Lung (tissue), 17 donors: ENCODE measurements at places on chromosomes 6 and 20. TPM values are rescaled to one million over a fixed set of nuclear protein-coding genes. Genes with fewer than 3 reads are reported as not detected.

DNA sequence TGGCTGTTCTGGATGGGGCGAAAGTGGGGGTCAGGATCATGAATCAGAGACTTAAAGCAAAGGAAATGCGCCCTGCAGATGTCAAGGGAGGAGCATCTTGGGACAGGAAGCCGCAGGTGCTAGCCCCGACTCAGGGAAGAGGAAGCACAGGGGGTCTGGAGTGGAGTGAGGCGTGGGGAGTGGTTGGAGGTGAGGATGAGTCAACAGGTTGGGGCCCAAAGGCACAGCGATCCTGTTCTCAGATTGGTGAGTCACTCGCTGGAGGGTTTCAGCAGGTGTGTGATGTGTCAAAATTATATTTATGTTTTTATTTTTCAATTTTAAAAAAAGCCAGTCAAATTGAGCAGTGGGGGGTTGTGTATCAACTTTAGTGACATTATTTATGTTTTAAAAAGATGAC, 19.0 kb downstream of the PACSIN1 start:
- DNase-seq, result no peak
- no peak overlapping the region for H3K27ac ChIP-seq
- no peak overlapping the region for H3K4me3 ChIP-seq
- H3K4me1 ChIP-seq, result no peaks in the 10 kb centered on the region

CSNK2A1 gene
- 186 TPM for total RNA-seq

DNA sequence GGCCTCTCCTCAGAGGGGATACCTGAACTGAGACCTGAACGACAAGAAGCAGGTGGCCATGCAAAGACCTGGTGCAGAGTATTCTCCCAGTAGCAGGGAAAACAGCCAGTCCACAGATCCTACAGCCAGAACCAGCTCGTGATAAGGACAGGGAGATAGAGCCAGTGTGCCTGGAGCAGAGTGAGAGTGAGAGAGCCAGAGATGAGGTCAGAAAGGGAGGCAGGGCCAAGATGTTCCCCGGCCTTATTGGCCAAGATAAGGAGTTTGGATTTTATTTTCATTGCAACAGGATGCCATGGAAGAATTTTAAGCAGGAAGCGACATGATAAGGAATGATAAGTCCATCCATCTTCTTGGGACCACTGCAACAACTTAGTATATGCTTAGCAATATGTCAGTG, 111.8 kb downstream of the UBE3D start:
- no peaks in the 10 kb centered on the region for H3K27me3 ChIP-seq
- H3K36me3 ChIP-seq, result no peaks in the 10 kb centered on the region
- no peak for DNase-seq
- no peak overlapping the region for H3K27ac ChIP-seq

GRCh38 chr6:73282871-73283270, 19.9 kb upstream of the KHDC1 start:
- H3K4me3 ChIP-seq, result no peak overlapping the region
- H3K4me1 ChIP-seq, result no peaks in the 10 kb centered on the region
- no peaks in the 10 kb centered on the region for H3K27me3 ChIP-seq
- no peak overlapping the region for H3K27ac ChIP-seq

DNA sequence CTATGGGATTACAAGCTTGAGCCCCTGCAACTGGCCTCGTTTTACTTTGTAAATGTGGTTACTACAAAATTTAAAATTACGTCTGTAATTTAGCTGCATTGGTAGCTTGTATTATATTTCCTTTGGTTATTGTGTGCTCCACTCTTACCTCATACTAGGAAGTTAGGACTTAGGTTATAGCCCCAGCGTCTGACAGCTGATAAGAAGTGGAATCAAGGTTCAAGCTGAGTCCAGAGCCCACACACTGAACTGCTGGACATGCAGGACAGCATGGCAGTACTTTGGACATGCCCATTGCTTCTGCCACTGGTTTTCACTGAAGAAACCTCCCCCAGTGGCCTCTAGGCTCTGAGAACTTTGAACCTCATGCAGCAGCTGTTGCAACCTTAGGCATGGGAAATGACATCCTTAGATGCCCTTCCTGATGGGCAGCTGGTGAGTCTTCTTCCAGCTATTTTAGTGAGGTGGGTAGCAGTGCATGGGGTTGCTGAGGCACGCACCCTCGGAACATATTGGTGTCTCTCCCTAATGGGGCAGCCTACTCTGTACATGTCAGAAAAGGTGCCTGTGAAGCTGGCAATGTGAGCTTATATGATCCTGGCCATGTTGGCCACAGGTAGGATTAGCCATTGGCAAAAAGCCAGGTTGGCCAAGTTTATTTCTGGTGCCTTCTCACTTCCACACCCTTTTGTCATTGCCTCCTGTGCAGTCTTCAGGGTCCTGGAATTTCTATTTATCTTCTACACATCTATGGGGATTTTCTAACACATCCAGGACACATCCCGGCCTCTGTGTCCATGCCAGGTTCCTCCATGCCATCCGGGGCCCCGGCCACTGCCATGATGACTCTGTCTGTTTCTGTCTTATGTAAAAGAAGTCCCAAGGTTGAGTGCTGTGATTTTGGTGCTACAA, 85.3 kb downstream of the CDS2 start:
- H3K27ac ChIP-seq, result no peak overlapping the region
- H3K4me3 ChIP-seq, result no peak overlapping the region
- no peaks in the 10 kb centered on the region for H3K27me3 ChIP-seq
- DNase-seq, result no peak
- H3K4me1 ChIP-seq, result no peaks in the 10 kb centered on the region
- H3K36me3 ChIP-seq, result no peaks in the 10 kb centered on the region

FAM184A gene
- total RNA-seq, result 63.4 TPM

DNA sequence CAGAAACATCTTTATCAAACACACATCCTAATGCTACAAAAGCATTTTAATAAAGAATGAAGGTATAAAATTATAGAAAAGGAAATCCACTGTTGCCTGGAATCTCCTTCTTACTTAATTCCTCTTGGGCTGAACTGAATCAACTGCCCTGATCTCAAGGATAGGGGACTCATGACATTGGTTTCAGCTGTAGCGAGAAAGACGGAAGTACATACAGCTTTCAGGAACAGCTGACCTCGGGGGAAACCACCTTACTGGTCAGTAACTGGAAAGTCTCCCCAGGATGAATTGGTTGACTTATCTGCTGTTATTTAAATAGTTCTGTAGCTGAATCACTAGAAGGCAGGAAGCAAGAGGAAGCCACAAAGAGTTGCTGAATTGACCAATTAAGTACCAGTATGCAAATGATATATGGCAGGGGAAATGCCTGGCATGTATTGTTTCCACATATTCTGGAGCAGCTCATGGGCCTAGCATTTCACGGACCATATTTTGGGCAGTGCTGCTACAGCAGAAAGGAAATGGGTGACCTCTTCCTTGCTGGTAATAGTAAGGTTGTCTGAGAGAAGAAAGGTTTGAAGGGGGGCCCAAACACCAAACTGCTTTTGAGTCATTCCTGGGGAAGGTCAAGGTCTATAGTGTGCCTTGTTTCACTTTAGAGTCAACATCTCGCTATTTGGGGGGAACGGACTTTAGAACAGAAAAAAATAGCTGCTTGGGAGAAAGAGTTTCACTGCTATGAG, 43.7 kb upstream of the MAP7 start:
- H3K4me1 ChIP-seq, result no peaks in the 10 kb centered on the region
- H3K36me3 ChIP-seq, result no peaks in the 10 kb centered on the region
- H3K27ac ChIP-seq, result peak overlapping the region; percentile 76
